ENCODE measurements at places on chromosomes 2 and 18.

- no peak for DNase-seq
These were observed 5.1 kb downstream of the AGPS start for GRCh38 chr2:177397481-177398289.

- no peak for DNase-seq
These were observed 27.1 kb upstream of the RHOB start for GRCh38 chr2:20419752-20420151.

GRCh38 chr2:166802475-166802874 lies 85.8 kb upstream of the XIRP2 start:
- DNase-seq, result no peak

- DNase-seq, result no peak
These were observed 7.1 kb upstream of the GRHL1 start for GRCh38 chr2:9944330-9944758.

- DNase-seq, result no peak
These were observed 150.6 kb downstream of the RIF1 start for GRCh38 chr2:151560289-151560688.

DNA sequence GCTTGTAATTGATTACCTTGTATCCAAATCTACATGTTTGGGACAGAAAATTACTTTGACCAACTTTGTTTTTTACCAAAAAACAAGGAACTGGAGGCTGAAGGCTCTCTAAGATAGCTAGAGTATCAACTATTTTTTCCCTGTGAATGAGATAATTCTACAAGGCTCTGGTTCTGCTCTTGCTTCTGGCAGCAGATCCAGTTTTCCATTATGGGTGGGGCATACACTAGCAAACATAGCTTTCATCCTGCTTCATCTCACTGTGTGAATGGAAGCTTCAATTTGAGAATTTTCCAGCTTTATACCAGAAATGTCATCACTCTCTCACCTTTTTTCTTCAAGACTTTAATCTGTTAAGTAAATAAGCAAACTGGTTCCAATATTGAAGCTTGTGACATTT lies 249.7 kb downstream of the RPRM start:
- no peak for DNase-seq

- DNase-seq, result no peak
These were observed 65.3 kb downstream of the DPP10 start for GRCh38 chr2:114507744-114508143.

GRCh38 chr18:49082714-49083688 lies 132.2 kb upstream of the SMAD7 start:
- DNase-seq, result no peak

DNA sequence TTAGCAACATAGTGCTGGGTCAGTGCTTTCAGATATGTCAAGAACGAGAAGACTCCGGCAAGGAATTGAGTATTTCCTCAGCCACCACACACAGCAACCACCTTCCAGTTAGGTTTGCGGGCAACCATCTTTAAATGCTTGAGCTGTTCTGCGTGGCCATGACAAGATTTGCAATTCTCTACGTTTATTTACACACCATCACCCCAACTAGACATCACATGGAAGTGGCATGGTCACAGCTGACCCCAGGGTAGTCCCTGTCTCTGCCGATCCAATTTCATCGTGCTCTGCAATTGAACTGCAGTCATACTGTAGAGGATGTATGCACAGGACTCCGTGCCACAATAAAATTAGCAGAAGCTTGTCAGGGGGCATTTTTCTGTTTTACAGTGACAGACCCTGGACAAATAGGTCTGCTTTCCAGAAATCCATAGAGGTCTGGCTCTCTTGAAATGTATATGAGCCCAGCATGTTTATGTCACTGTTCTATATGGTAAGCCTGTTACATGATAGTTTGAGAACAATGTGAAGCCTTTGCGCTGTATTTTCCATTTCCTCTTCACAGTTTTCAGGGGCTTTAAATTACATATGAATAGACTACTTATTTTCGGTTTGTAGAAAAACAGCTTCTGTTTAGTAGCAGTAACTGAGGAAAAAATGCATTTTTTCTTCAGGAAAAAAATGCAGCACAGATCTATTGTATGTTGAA lies 605.2 kb downstream of the NR4A2 start:
- DNase-seq, result no peak

GRCh38 chr2:138503087-138503442 lies 1.5 kb downstream of the SPOPL start:
- no peak for DNase-seq

GRCh38 chr2:110688594-110689091 lies 10.8 kb upstream of the BUB1 start:
- DNase-seq, result no peak

DNA sequence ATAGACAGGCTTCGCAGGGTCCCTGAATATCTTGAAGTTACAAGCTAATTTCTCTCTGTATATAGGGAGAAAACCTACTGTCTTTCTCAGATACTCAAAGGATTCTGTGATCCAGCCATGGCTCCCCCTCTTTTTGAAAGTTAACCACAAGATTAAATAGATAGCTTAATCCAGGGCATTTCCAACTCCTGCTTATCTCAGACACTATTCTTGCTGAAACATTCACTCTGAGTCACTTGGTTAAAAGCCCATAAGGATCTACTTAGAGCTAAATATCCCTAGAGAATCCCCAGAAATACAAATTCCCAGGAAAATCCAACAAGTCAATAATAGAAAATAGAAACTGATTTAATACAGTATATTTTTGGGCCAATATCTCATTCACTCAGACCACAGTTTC lies 179.1 kb upstream of the LYPD1 start:
- no peak for DNase-seq

- DNase-seq, result no peak
These were observed 182.4 kb downstream of the CELF4 start for GRCh38 chr18:37383036-37383785.

DNA sequence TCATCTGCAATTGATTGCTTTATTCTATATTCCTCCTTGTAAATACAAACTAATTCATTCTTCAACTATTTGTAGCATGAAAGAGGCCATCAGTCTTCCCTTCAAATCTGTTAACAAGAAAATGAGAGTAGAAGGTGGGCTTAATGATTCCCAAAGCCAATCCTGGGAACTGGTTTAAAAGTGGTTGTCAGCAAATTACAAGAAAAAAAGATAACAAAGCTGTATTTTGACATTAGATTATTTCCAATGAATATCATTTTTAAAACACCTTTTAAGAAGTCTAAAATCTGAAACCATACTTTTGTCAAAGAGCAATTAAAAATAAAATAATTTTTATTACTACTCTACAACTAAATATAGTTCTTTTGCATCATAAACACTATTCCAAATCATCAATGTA lies 139.2 kb downstream of the DYM start:
- DNase-seq, result no peak

GRCh38 chr18:34862561-34862960 lies 152.5 kb downstream of the DTNA start:
- no peak for DNase-seq

DNA sequence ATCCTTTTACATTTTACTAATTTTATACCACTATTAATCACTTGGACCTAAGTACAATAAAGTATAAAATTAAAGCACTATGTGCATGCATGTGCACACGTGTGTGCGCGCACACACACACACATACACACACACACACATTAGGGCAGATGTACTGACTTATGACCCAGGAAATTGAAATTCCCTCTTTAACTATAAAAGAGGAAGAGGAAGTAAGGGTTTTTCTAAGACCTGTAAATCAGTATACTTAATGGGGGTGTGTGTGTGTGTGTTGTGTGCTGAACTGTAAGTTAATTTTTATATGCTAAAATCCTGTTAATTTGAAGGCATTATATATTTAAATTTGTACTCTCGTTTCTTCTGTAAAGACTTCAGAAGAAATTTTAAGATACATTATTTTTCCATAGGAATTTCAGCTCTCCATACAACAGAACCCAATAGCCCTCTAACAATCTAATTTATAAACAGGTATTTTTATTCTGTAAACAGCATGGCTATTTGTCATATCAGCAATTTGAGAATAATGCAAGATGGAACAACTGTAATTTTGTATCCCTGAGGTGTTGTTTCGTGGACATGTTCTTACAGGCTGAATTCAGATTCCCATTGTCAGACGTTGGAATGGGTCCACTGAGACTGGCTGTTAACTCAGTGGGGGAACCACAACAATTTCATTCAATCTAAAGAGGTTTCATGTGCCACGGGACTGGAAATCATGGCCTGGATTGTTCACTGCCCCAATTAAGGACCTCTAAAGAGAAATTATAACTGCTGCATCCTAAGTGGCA lies 90.9 kb downstream of the PLA2R1 start:
- no peak for DNase-seq

GRCh38 chr18:34189656-34190435 lies 34.9 kb downstream of the NOL4 start:
- DNase-seq, result no peak

GRCh38 chr2:201345625-201346213 lies 11.4 kb downstream of the FLACC1 start:
- no peak for DNase-seq

DNA sequence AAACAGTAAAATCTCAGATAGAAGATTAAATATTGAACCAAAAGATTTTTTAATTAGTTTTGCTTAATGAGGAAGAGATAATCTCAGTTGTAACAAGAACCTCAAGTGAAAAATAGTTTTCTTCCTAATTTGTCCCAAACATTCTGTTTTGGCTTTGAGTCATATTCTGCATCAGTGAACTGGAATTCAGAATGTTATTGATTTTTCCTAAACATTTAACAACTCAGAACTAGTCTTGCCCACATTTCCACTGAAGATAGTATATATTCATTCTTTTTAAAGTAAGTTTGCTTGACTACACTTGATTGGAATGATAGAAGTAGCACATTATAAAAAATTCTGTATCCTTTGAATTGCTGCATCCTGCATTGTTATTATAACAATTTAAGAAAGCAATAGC lies 85.7 kb upstream of the UGP2 start:
- DNase-seq, result no peak

All from stimulated activated CD4-positive, alpha-beta T cell treated with anti-CD3 and anti-CD28 coated beads, Interleukin-1b, Interleukin-23, amount 100 ng/mL, for 1 hour (primary cell).